Astrocyte of the cerebellum (primary cell): ENCODE measurements at places on chromosomes 2 and 18.

GRCh38 chr2:24076849-24077534 is 866 bp upstream of the SF3B6 start:
- no peak for DNase-seq

DNA sequence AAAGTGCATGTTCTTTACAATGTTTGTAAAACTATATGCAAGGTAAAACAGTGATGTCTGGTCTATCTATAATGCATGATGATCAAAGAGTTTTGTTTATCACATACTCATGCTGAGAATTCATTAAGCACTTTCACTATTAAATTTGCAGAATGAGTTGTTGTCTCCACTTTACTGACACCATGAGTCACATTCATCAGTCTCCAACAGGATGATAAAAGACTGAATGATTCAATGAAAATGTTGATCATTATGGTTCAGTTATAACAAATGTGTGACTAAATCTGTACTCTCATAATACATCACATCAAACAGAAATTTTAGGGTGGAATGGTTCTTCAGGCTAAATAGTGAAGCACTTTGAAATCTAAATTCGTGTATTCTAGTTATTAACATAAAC is 129.0 kb downstream of the ERBB4 start:
- no peak for DNase-seq

- no peak for DNase-seq
Observed at GRCh38 chr2:905091-905832, 45.4 kb upstream of the SNTG2 start.

GRCh38 chr2:101710471-101711318 is 13.2 kb downstream of the MAP4K4 start:
- peak; percentile 16 for DNase-seq

GRCh38 chr2:217835931-217836891 is 166.6 kb downstream of the TNS1 start:
- peak; percentile 47 for DNase-seq

GRCh38 chr2:29039718-29040480 is 34.4 kb downstream of the PCARE start:
- DNase-seq: no peak

DNA sequence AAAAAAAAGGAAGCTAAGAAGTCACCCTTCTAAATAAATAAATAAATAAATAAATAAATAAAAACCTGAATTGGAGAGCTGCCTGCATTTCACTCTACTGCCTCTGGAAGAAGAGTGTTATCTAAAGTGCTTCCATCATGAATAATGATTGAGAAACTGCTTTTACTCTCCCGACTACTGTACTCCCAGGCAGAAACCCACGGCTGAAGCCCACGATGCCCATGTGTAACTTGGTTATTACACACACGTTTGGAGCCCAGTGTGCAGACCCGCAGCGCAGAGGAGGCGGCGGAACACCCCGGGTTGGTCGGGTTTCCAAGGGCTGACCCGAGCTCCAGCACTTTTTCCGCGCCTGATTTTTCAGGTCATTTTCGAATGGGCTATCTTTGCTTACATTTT is 697 bp upstream of the SPATS2L start:
- DNase-seq: no peak

DNA sequence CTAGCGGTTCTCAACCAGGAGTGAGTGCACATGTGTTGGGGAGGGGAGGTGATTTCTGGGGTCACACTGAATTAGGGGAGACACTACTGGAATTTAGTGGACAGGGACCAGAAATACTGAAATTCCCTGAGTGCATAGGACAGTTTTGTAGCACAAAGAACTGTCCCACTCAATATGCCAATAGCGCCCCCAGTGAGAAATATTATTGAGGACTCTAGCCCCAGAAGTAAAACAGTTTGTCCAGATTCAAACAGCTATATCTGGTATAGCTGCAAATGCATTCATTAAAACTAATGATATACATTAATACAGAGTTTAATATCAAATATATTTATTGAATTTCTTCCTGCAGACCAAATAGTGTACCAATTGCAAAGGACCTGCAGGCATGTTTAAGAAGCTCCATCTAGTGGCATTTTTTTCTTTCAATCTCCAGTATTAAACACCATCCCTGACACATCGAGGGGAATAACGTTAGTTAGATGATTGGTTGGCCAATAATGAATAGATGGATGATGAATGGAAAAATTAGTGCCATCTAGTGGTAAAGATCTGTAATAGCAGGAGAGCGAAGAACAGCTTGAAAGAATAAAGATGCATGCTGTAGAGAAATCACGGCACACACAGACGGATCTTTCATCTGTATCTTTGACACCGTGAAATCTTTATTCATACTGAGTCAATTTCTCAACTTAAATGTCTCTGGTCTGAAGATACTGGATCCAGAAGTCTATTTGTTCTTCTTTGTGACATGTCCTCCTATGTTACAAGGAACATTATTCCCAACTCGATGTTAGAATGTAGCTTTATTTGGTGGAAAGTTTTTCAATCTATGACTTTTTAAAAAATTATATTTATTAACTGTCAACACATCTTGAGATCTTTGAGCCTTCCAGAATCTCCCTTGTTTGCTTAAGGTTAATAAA is 62.5 kb downstream of the DHRS9 start:
- peak; percentile 43 for DNase-seq

- no peak for DNase-seq
Observed at GRCh38 chr2:7835693-7836680, 845.9 kb upstream of the ID2 start.

- DNase-seq: peak; percentile 53
Observed at GRCh38 chr18:55510809-55511208, 77.2 kb downstream of the TCF4 start.

DNA sequence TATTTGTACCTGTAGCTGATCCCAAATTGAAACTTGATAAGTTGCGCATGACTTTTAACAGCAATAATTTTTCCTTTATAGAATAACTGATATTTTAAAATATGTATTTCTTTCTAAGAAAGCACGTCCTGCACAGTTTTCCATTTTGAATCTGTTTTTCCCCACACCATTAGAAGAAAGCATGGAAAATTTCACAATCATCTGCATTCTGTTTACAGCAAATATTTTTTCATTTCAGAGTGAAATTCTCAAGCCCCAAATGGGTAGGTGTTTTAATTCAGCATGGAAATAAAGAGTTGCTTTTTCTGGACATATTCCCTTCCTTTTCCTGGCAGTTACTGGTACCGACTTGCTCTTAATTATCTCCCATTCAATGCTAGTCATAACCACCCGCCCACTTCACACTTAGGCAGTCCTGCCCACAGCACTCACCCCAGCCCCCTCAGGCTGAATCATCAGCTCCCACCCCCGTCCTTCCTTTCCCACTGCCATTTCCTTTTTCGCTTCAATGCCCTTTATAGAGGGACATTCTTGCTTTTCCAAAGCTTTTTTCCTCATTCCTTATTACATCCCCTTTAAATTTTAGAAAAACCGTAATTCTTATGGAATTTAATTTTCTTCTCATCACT is 89.2 kb upstream of the GLS start:
- peak; percentile 27 for DNase-seq

DNA sequence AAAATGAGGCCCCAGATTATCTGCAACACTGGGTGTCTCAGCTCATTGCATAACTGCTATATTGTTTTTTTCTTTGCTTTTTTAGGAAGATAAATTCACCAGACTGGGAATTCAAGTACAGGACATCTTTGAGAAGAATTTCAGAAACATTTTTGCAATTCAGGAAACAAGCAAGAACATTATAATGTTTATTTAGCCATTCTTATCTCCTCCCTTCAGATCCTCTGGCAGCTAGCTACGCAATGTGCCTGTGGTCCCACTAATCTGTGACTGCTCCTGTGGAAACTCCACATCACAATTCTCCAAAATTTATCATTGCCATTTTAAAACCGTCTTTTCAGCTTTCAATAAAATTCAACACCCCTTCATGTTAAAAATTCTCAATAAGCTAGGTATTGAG is 126.8 kb downstream of the SP100 start:
- DNase-seq: no peak

GRCh38 chr2:188243381-188243780 is 48.3 kb upstream of the GULP1 start:
- no peak for DNase-seq

DNA sequence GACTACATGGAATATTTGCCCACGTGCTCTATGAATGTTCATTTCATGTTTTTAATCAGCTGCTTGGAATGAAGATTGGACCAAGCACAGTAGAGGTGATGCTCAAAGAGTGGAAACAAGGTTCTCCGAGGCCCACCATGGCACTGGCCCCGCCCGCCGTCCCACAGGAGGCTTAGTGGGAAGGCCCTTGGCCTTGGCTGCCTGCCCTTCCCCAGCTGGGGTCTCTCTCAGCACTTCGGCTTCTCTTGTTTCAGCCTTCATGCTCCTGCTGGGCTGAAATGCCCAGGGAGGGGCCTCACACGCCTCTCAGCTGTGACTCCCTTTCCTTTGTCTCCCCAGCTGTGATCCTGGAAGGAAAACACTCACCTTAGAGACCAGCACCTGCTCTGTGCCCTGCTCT is 833.2 kb downstream of the GALR1 start:
- DNase-seq: no peak

- DNase-seq: no peak
Observed at GRCh38 chr2:111712940-111713515, 171.0 kb downstream of the ANAPC1 start.

- DNase-seq: no peak
Observed at GRCh38 chr2:206783718-206784117, 18.3 kb downstream of the FASTKD2 start.

DNA sequence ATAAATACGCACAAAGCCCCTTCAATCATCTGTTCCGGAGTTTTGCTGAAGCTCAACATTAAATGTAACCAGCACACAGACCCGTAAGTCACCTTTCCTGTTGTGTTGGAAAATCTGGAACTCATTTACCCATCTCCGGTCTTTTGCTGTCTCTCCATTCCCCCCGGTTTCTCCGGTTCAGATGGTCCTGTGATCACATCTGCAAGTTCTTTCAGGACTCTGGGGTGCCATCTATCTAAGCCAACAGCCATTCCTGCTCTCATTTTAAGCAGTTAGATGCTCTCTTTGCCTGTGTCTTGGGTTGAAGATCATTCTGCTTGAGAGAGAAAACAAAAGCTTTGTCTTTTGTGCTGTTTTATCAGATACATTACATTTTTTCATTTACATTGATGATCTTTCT is 91.7 kb upstream of the TGIF1 start:
- DNase-seq: no peak

DNA sequence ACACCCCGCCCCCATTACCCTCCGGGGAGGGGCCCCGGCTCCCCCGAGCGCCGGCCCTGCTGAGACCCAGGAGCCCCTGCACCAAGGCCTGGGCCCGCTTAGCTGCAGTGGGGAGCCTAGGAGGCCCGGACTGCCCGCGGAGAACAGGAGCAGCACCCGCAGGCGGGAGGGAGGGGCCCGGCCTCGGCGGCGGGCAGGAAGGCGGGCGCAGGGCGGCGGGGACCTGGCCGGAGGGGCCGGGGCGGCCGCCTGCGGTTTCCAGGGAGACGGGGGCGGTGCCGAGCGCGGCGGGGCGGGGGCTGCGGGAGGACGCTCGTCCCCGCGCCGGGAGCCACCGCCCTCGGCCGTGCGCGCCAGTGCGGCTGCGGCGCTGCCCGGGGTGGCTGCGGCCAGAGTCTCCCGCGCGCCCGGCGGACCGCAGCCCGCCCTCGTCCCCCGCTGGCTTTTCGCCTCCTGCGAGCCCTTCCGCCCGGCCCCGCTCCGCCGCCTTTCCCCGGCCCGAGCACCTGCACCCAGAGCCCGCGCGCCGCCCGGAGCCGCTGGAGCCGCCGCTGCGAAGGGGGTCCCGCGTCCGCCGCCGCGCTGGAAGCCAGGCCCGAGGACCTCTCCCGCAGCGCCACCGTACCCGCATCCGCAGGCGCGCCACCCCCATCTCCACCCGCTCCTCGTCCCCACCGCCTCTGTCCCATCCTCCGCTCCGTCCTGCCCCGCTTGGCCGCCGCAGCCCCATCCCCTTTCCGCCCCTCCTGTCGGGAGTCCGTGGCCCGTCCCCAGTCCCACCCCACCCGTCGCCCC is 17.2 kb downstream of the GPC1 start:
- DNase-seq: no peak

DNA sequence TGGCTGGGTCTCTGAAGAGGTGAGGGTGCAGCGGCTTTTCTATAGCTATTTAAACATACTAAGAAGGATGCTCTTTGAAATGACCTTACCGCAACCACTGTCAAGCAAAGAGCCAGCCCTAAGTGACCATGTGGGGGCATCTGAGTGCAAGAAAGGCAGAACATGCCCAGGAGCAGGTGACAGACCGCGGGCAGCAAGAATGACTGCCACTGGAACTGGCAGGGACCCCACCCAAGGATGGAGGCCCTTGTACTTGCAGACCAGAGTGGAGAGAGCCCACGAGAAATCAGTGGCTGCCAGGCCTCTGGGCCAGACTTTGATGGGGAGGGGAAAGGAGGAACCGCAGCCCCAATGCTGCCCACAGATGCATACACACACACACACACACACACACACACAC is 33.1 kb downstream of the DNMT3A start:
- no peak for DNase-seq

DNA sequence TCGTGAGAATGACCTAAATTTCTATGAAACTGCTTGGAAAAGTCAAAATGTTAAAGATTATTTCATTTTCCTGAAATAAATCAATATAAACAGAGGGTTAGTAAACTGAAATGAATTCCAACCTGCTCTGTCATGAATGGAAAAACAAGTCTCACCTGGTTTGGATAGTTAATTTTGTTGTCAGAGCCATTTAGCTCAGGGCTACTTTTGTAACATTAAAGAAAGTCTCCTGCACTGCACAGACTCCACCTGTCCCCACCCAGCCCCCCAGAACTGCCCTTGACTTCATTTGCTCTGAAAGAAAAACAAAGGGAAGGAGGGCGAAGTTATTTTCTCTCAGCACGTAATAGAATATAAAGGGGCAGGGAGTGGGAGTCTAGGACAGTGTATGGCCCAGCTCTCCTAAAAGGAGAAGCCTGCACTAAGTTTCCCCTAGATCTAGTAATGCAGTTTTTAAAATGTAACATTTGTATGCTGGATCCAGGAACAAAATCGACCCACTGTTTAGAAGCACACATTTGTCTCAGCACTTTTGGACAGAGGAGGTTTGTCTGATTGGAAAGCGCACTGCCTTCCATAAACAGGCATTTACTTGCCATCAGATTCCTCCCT is 54.2 kb upstream of the ACSL3 start:
- no peak for DNase-seq

DNA sequence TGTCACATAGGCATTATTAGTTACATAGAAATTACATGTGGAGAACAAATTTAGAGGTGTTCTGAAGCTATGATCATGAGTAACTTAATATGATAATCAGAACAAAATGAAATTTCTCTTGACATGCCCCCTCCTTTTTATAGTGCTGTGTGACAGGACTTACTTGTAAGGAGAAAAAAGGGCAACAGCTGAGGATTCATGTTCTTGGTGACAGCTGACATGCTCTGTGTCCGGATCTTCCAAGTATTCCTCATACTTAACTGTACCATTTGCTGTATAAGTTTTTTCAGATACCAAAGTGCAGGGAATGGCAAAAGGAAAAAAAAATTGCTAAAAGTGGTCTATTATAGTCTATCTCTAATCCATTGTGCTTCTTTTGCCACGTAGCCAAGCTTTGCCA is 3.5 kb upstream of the MYL1 start:
- no peak for DNase-seq

- DNase-seq: peak; percentile 71
Observed at GRCh38 chr18:61606759-61607158, 273.5 kb downstream of the CDH20 start.

- DNase-seq: no peak
Observed at GRCh38 chr18:621291-622043, 24.7 kb downstream of the CLUL1 start.

GRCh38 chr2:2738684-2739083 is 407.6 kb upstream of the MYT1L start:
- DNase-seq: no peak

GRCh38 chr18:12048010-12048826 is 45.4 kb upstream of the ANKRD62 start:
- DNase-seq: no peak

GRCh38 chr2:182973441-182974352 is 64.6 kb downstream of the NCKAP1 start:
- no peak for DNase-seq
